ENCODE measurements at places on chromosomes 13 and 19.

- no peak for DNase-seq
Observed at GRCh38 chr13:114043421-114044053, 69.7 kb upstream of the C13orf46 start.

GRCh38 chr13:38462605-38463004 lies 113.0 kb downstream of the UFM1 start:
- DNase-seq: no peak

GRCh38 chr13:85314686-85315085 lies 484.5 kb downstream of the SLITRK6 start:
- peak; percentile 90 for DNase-seq

- no peak for DNase-seq
Observed at GRCh38 chr13:78589206-78589605, 14.1 kb downstream of the POU4F1 start.

GRCh38 chr13:43133792-43134191 lies 110.4 kb downstream of the DNAJC15 start:
- no peak for DNase-seq

- no peak for DNase-seq
Observed at GRCh38 chr19:41860419-41861115, 512 bp downstream of the RPS19 start.

DNA sequence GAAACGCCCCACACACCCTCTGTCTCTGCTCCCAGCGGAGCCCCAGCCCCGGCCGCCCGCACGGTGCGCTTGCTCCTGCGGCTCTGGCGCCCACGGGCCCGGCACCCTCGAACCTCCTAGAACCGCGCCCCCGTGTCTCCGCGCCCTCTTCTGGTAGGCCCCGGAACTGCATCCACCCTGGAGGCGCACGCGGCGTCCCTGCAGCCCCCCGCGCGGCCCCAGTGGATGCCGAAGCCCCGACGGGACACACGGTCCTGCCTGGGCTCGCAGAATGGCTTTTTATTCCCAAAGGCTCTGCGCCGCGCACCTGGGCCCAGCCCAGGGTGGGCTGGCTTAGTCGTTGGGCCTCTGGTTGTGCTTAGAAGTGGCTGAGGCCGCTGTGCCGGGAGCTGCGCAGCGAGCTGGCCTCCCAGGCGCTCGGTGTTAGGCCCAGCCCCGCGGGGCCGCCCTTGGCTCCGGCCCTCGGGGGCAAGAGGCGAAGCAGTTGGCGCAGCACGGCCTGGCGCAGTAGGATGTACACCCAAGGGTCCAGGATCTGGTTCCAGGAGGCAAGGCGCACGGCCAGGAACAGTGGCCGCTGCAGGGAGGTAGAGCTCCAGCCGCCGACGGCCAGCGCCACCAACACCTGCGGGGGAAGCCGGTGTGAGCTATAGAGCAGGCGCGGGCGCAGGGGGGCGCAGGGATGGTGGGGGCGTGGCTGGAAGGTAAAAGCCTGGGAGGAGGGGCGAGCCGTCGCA lies 2.8 kb downstream of the PTGER1 start:
- DNase-seq: peak; percentile 51

DNA sequence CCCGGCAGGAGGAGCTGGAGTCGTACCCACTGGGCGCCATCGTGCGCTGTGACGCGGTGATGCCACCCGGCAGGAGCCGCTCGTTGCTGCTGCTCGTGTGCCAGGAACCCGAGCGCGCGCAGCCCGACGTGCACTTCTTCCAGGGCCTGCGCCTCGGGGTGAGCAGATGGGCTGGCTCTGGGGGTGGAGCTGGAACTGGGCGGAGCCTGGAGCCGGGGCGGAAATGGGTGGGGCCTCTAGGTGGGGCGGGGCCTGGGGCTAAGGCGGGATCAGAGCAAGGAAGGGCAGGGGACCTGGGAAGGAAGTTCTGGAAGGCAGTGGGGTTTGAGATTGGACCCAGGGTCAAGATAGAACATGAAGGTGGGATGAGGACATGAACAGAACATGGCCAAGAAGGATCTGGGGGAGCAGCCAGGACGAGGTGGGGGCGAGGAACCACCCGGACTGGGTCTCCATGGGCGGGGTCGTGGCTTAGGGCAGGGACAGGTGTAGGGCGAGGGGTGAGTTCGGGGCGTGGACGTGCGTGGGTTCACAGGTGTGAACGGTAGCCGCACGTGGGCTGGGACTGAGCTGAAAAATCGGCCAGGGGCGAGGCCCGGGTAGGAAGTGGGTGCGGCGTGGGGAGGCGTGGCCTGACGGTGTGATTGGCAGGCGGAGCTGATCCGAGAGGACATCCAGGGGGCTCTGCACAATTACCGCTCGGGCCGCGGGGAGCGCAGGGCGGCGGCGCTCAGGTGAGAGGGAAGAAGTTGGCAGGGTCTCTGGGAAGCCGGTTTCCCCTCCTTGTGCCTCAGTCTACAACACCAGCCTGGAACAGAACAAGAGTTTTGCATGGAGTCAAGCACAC lies 4.7 kb downstream of the EPS8L1 start:
- peak; percentile 66 for DNase-seq

DNA sequence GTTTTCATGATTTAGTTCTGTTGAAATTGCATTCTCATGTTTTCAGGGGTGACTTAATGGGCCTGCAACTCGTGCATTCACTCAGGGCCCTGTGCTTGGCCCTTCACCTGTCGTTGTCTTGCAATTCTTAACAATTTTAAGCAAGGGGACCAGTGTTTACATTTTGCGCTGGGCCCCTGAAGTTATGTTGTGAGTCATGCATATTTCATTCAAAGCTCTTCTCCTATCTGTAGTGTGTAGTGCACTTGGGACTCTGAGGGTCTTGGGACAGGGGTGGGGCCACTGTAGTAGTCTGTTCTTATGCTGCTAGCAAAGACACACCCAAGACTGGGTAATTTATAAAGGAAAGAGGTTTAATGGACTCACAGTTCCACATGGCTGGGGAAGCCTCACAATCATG lies 211.2 kb upstream of the RXFP2 start:
- DNase-seq: no peak

GRCh38 chr13:68046903-68047302 lies 816.8 kb upstream of the PCDH9 start:
- no peak for DNase-seq

DNA sequence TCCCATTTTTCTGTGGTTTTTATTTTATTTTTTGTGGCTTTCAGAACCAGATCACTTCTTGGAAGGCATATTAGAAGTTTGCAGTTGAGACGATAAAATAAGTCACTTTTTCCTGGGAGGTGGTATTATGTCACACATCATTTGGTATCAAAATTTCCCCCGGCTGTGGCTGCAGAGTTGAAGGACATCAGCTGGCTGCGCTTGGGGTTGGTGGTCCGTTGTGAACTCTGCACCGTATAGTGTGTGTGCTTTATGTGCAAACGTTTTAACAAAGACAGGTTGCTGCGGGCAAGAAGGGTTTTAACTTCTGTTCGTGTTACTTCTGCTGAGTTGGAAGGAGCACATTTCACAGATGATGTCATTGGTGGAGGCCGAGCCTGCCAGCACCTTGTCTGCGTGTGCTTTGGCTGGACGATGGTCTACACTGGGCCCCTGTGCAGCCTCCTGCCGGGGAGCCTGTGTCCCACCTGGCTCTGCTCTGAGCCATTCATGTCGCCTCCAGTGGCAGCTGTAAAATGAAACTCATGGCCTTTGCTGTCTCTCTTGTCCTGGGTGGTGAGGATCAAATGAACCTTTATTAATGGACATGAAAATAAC lies 9.6 kb downstream of the ATP11A start:
- no peak for DNase-seq

- no peak for DNase-seq
Observed at GRCh38 chr13:110929104-110929777, 14.4 kb upstream of the ANKRD10 start.

DNA sequence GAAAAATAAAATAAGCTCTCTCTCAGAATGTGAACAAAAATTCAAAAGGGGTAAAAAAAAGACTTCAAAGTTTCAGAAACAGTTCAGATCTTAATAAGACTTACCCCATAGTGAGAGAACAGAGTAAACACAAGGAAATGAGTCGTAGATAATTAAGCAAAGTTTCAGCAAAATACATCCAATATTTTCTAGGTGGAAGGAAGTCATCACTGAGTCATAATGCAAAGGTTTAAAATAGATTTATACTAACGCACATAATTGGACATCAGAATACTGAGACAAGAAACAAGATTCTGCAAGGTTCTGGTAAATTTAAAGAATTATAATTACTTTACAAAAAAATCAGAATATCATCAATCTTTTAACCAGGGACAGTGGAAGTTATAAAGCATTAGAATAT lies 1370.7 kb upstream of the ATXN8OS start:
- DNase-seq: no peak

- no peak for DNase-seq
Observed at GRCh38 chr13:75256922-75257321, 225.0 kb downstream of the TBC1D4 start.

GRCh38 chr19:14439014-14439413 lies 5.9 kb downstream of the PKN1 start:
- DNase-seq: no peak

- DNase-seq: no peak
Observed at GRCh38 chr13:110361365-110361911, 54.4 kb downstream of the COL4A2 start.

DNA sequence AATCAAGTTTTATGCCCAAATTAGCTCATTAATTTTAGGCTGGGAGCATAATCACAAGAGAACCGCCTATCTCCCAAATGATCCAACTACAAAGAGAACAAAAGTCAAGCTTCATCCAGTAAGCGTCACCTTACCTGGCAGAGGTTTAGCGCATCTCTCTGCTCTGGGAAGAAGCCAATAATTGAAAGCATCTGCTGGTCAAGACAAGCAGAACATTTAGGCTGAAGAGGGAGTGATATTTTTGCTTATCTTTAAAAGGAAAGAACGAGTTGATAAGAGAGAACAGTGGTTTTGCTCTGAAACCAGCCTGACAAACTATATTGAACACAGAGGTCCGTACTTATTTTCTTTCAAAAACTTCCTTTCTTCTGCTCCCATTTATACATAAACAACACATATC lies 242.1 kb downstream of the ENOX1 start:
- no peak for DNase-seq

- peak; percentile 81 for DNase-seq
Observed at GRCh38 chr19:34254046-34254697, at the start of gene GARRE1. Gene GARRE1 (plus strand): TSS chr19:34254554. CDS start chr19:34300474, 45,920 bp downstream.

DNA sequence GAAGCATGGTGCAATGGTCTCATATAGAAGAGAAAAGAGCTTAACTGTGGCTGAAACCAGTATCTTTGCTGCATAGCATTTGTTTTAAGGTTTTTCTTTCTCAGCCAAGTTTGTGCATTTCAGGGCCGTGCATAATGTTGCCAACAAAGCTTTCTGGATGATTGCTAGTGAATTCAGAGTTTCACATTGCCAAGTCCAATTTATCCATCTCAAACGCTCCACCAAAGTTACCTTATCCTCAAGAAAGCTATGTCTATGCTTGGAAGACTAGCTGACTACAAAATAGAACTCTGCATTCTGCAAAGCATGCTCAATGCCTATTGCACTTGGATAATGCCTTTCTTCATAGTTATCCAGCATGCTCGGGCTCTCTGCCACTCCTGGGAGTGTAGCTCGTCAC lies 535.8 kb upstream of the SGCG start:
- no peak for DNase-seq

- no peak for DNase-seq
Observed at GRCh38 chr19:8423817-8424223, 10.7 kb downstream of the MARCHF2 start.

DNA sequence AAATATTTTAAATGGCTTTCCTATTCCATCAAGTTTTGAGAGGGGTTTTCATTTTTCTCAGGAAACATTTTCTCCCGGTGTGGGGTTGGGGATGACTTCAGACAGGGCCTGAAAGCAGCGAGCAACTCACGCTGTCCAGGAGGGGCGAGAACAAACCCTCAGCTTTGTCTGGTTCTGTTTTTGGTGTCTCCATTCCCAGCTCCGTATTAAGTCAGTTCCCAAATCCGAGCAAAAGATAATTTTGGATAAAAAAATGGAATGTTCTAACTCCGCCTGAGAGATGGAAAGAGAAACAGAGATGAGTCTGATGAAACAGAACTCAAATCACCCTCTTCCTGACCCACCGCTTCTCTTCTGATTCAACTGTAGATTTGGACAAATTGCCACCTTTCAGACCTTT lies 38.4 kb downstream of the RFX2 start:
- DNase-seq: no peak

- no peak for DNase-seq
Observed at GRCh38 chr13:80399340-80400163, 58.6 kb upstream of the SPRY2 start.

GRCh38 chr19:1411255-1412191 lies 4.1 kb downstream of the DAZAP1 start:
- peak; percentile 34 for DNase-seq

DNA sequence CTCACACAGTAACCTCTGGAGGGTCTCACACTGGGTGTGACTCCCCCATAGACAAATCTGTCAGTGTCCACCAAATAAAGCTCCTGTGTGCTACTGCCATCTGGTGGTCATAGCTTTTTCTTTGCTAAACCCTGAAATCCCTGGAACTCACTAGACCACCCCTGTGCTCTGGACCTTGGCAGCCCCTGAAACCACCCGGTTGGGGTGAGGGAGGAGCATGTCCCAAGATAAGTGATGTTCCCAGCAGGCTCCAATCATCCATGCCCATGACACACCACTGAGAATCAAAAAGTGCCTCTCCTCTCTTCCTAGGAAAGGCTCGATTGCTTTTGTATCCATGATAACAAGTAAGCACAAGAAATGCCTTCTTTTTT lies 6.5 kb upstream of the HSD17B14 start:
- DNase-seq: peak; percentile 76

GRCh38 chr19:10836479-10837330 lies 693 bp upstream of the TMED1 start:
- DNase-seq: no peak

GRCh38 chr19:33414667-33415605 lies 41.4 kb downstream of the CEBPG start:
- DNase-seq: no peak

DNA sequence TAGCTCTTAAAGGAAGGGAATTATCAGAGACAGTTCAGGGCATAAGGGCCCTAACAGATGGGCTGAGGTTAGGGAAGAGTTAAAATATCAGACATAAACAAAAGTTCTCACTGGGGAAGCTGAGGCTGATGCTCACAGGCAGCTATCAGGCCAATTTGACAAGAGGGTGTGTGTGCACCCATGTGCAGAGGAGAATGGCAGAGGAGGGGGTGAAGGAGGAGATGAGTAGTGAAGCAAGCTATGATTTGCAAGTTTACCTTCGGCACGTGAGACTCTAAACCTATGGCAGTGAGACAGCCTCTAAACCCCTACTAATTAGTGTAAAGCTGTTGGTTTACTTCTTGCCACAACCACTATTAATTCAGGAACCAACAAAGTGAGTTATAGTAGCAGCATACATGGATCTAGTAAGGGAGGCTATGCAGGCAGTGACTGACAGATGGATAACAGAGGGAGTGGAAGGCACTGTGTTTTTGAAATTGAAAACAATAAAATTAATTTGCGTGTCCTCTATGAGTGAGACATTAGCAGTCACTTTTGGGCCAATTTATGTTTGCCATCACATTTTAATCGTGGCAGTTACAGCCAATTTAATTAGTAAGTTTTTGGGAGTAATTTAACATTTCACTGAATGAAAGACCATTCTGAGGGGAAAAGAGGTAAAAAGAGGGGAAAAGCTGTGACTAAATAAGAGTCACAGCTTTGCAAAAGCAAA lies 99.6 kb upstream of the HTR2A start:
- DNase-seq: no peak

All from NCI-H524 (cell line).